ENCODE measurements at places on chromosomes 3 and 15.

DNA sequence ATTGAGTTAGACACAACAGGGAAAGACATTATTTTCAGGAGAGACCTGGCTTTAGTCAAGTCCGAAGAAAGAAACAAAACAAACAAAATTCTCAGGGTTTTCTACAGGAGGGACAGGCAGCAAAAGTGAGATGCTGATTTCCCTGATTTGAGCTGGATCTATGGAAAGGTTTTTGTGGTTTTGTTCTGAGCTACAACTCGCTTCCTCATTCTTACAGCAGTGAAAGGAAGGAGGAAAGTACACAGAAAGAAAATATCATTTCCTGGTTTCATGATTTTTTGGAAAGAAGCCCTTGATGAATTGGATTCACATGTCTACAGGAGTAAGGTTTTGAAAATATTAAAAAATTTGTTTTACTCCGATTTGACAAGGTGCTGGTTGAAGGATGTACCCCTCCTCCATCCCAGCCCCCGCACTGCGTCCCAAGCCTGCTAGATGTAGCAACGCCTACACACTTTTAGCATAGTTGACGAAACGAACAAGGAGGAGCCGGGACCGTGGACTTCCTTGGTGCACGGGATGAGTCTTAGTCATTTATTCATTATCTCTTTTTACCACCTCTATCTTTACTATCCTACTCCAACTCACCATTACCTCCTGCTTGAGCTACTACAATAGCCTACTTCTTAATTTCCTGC, 10.8 kb downstream of the PRICKLE2 start:
- no peak for DNase-seq

GRCh38 chr3:13568515-13569028, 19.6 kb downstream of the FBLN2 start:
- DNase-seq: no peak

GRCh38 chr3:65177960-65178376, 490.2 kb upstream of the ADAMTS9 start:
- DNase-seq: no peak

- DNase-seq: no peak
Measured at GRCh38 chr15:60095711-60096110, 91.6 kb downstream of the FOXB1 start.

- no peak for DNase-seq
Measured at GRCh38 chr3:19907523-19907922, 26.5 kb downstream of the EFHB start.

DNA sequence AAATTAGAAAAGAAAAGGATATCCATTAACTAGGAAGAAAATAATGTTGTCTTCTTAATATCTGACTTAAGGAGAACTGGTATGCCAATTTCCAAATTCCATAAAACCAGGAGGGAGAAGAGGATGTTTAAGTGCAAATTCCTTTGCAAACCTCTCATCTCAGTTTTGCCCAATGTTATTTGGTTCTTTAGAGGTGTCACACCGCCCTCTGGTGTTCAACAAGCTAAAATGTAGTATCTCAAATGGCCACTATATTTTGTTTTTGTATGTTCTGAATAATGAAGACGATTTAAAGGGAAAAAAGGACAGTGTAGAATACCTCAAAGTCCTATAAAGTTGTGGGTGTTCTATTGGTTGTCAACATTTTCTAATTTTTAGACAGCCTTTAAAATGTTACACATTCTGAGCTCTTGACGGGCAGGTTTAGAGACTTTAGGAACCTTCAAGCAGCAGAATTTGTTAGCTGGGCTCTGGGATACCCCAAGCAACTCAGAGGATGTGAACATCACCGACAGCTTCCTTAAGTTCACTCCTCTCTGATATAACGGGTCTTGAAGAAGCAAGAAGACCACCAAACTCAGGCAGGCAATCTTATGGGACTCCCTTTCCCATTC, 458.3 kb downstream of the MFSD1 start:
- DNase-seq: no peak

GRCh38 chr3:31572236-31573004, 39.7 kb downstream of the STT3B start:
- DNase-seq: no peak

DNA sequence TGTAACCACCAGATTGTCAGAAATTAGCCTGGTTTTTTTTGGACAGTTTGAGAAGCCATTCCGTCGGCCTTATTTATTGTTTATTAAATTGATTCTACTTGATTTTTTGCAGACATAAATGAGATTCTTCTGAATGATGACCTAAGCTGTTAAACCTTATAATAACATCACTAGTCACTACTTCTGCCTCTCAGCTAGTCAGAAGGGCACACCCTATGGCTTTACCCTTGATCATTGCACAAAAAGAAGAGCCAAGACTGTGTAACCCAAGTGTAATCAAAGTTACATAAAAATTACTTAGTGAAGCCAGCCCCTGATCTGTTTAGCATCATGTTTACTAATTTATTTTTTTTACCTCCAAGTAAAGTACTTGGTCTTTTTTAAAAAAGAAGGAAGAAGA, 64.3 kb downstream of the CHL1 start:
- DNase-seq: no peak

GRCh38 chr15:47432826-47433225, 284.5 kb upstream of the SEMA6D start:
- no peak for DNase-seq

- DNase-seq: no peak
Measured at GRCh38 chr15:71685420-71685993, 124.8 kb upstream of the NR2E3 start.

DNA sequence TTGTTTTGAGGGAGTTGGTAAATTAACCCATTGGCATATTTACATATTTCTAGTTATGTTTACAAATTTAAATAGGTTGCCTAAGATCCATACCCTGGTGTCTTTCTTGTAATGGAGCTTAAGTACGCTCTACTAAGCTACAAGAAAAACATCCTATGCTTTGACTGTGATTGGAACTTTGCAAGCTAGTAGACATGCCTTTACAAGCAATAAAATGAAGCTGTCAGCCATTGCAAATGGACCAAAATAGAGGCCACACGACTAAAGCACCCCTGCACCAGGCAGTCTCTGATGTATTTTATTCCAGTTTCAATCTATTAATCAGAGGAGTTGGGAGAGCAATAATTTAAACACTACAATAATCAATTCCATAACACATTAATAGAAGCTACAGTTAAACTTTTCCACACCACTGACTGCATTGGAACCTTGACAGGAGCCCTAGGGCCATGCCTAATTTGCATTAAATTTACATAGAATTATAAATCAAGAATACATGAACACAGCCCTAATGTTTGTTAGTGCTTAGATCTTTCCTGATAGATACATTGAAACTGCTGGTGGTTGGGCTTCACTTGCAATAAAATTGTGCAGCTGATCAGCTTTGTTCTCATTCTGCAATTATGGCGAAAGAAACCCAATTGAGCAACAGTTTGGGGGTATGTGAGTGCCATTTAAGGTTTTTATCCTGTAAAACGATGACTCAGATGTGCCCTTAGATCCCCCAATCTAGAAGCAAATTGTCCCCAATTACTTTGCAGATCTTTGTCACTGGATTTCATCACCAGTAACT, 360.1 kb downstream of the LSAMP start:
- DNase-seq: no peak

DNA sequence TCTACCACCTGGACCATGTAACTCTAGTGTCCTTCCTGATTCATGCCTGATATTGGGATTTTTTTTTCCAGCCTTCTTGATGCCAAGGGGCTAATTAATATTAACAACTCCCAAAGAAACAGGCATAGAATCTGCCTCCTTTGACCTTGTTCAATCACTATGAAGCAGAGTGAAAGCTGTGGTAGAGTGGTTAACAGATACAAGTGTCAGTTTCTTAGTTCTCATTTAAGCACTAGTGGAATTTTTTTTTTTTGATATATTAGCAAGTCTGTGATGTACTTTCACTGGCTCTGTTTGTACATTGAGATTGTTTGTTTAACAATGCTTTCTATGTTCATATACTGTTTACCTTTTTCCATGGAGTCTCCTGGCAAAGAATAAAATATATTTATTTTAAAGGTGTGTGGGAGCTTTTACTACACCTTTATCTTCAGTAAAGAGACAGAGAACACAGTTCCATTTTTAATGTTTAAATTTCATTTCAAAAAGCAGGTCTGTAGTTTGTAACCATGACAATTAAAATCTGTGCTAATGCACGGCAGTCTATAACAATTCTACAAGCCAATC, 67.1 kb downstream of the TOP2B start:
- DNase-seq: no peak

- no peak for DNase-seq
Measured at GRCh38 chr3:43288366-43288765, 2.0 kb downstream of the SNRK start.

DNA sequence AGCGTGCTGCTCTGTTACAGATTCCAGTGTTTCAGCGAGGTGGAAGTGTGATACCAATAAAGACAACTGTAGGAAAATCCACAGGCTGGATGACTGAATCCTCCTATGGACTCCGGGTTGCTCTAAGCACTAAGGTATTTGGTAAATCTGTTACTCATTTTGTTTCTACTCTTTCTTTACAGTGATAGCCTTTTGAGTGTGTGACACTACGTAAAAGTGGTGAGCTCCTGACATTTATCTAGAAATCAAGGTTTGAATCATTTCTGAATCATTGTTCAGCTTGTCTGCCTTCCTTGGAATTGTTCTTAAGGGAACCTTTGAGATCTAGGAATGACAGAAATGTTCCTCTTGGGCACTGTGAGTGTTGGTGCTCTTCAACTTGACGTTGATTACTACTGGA, 11.2 kb upstream of the CAPN3 start:
- no peak for DNase-seq

GRCh38 chr3:148187296-148187695, 510.4 kb upstream of the AGTR1 start:
- no peak for DNase-seq

- DNase-seq: no peak
Measured at GRCh38 chr3:168707900-168708299, 612.2 kb upstream of the GOLIM4 start.

Measured in stimulated activated CD4-positive, alpha-beta T cell treated with anti-CD3 and anti-CD28 coated beads, Interleukin-1b, Interleukin-23, amount 100 ng/mL, for 1 hour (primary cell).